ENCODE measurements at places on chromosomes 12 and 14.

GRCh38 chr12:23585782-23586163 is 363.7 kb downstream of the SOX5 start:
- DNase-seq = no peak

GRCh38 chr14:65964366-65964765 is 521.8 kb upstream of the CCDC196 start:
- DNase-seq = no peak

DNA sequence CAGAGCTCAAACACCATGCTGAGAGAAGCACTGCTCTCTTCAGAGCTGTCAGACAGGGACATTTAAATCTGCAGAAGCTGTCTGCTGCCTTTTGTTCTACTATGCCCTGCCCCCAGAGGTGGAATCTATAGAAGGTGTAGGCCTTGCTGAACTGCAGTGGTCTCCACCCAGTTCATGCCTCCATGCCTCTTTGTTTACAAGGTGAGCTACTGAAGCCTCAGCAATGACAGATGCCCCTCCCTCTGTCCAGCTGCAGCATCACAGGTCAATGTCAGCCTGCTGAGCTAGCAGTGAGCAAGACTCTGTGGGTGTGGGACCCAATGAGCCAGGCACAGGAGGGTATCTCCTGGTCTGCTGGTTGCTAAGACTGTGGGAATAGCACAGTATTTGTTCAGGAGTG is 25.4 kb upstream of the CCDC198 start:
- DNase-seq = no peak

DNA sequence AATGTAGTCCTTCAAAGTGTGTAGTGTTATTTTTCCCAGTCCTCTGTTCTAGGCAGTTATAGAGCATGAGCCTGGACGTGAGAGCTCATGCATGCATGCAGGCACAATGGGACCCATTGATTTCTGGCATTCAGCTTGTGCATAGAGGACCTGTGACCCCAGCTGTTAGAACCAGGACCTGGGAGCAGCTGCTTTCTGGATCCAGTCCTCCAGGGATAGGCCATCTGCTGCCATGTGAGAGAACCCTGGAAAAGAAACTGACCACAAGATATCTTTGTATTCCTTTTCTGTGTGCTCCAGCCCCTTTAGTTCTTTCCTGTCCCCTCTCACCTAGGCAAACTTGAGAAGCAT is 76.9 kb downstream of the SUSD6 start:
- peak; percentile 56 for DNase-seq

- no peak for DNase-seq
Observed at GRCh38 chr12:65449400-65449799, 170.9 kb downstream of the MSRB3 start.

DNA sequence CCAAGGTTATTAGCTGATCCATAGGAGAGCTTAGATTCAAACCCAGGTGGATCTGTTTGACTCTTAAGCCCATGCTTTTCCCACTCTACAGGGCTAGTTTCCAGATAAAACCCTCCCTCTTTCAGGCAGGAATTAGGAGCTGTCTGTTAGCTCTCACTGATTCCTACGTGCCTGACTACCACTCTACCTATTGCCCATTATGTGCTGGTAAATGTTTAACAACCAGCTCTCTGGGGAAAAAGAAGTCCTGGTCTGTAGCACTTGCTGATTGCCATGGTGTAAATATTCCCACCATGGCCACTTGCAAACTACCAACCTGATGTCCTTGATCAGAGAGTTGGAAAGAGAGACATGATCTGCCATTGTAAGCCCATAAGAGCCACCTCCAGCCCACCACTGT is 65.5 kb upstream of the BDKRB2 start:
- no peak for DNase-seq

DNA sequence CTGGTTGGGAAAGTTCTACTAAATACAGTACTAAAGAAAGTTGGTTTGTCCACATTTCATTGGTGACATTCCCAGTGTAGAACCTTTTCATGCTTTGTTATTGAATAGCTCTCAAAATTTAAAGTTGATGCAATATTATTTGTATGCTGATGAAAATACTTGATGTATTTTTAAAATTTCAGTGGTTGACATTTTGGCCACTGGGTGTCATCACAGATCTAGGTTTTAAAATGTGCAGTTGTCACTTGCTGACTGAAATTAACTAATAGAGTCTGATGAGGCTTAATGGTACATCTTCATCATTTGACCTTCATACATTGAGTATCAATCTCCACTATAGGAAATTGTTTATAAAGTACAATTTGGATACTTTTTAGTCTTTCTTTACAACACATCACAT is 37.1 kb downstream of the CMAS start:
- DNase-seq = no peak

GRCh38 chr12:92955997-92956663 is 27.0 kb upstream of the EEA1 start:
- no peak for DNase-seq

- no peak for DNase-seq
Observed at GRCh38 chr12:45336331-45336730, 120.4 kb downstream of the ANO6 start.

DNA sequence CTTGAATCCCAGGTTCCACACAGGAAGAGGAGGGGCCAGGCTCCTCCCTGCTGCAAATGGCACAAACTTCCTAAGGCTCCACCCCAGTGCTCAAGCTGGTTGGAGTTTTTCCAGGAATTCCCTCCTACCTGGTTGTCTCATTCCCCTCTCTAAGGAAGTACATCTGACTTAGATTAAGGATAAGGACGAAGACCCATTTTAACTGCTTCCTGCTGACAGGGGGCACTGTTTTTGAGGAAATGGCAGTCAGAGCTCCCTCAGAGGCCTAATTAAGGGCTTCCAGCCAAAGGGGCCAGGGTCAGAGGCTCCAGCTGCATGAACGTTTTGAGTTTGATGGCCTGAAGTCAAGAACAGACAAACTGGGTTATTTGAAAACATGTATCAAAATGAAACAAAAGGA is 1084.7 kb downstream of the SLC6A15 start:
- peak; percentile 68 for DNase-seq

GRCh38 chr12:82880442-82880901 is 193.8 kb downstream of the TMTC2 start:
- DNase-seq = no peak

DNA sequence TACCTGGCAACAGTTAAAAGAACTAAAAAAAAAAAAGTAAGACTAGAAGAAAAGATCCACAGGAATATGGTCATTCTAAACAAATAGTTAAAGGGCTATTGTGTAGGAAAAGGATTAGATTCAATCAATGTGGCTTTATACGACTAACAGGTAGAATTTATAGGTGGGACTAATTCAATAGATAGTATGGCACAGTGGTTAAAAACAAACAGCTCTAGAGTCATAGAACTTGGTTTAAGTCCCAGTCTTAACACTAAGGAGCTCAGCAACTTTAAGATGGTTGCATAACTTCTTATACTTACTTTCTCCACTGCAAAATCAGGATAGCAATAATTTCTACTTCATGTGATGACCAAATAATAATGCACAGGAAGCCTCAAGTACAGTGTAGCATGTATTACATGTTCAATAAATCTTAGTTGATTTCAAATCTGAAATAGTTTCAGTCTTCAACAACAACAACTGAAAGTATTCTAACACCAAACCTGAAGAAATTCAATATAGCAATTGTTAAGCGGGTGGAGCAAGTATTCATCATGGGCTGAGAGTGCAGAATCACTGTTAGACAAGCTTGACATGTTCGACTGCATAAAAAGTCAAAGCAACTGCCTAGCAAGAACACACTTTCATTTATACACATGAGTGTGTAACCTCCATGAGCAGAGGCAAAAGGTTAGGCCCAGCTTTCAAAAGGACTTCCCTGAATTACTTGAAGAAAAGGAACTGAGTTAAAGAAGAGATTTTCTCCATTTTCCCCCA is 50.4 kb downstream of the ITPR2 start:
- no peak for DNase-seq

- DNase-seq = peak; percentile 11
Observed at GRCh38 chr12:34397591-34398365, 375.5 kb downstream of the ALG10 start.

- no peak for DNase-seq
Observed at GRCh38 chr14:94887591-94887990, 117.7 kb upstream of the GSC start.

GRCh38 chr12:50986966-50987737 is 34.8 kb downstream of the HIGD1C start:
- DNase-seq = peak; percentile 68

- peak; percentile 66 for DNase-seq
Observed at GRCh38 chr12:108846290-108846701, 11.1 kb downstream of the SSH1 start.

- DNase-seq = peak; percentile 61
Observed at GRCh38 chr14:22837750-22838538, 1.6 kb downstream of the MMP14 start.

- no peak for DNase-seq
Observed at GRCh38 chr14:104510794-104511611, 68.6 kb upstream of the C14orf180 start.

- DNase-seq = no peak
Observed at GRCh38 chr12:65902500-65902899, 78.2 kb downstream of the HMGA2 start.

- no peak for DNase-seq
Observed at GRCh38 chr12:5456906-5457305, 25.0 kb downstream of the NTF3 start.

- DNase-seq = no peak
Observed at GRCh38 chr12:15494329-15495046, 172.2 kb downstream of the PTPRO start.

- no peak for DNase-seq
Observed at GRCh38 chr12:88544991-88545980, 35.0 kb downstream of the KITLG start.

GRCh38 chr14:88576222-88576621 is 13.4 kb downstream of the ZC3H14 start:
- no peak for DNase-seq

- DNase-seq = no peak
Observed at GRCh38 chr12:53005215-53005985, 856 bp upstream of the EIF4B start.

Measured in right hindlimb (tissue), 1 donor.